ENCODE measurements at places on chromosomes 2 and 18. TPM values are rescaled to one million over a fixed set of nuclear protein-coding genes. Genes with fewer than 3 reads are reported as not detected.

GRCh38 chr18:59617468-59617932, 79.7 kb downstream of the CCBE1 start:
- DNase-seq = no peak

Gene CEP76
- total RNA-seq = 27.4 TPM

Gene ERFE
- total RNA-seq = 25.3 TPM

DNA sequence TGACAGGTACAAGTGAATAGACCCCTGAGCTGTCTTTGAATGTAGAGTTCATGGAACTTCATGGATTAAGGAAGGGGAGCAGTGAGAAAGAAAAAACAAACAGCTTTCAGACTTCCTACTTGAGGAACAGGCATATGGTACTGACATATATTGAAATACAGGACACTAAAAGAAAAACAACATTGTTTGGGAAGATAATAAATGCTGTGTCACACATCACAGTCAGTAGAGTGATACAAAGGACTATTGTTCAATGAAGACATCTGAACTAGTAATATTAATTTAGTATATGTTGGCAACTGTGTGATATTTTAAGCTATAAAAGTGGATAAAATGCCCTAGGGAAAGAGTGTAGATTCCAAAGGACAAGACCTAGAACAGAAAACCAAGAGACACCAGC, 3.3 kb downstream of the DSC2 start:
- DNase-seq = no peak

DNA sequence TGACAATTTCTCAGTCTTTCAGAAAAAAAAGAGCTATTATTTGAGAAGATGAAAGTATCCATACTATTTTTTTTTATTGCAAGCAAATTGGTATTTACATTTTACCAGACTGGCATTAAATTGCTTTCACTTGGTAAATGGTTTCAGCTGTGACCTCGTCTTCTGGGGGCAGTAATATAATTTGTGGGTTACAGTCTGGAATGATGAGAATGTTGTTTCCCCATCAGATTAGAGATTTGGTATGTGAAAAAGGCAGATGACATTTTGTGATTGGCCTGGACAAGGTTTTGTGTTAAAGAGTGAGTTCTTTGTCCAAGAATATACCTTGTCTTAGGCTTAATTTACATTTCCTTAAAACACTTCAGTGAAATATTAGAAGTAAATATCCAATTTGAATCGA, 390.1 kb upstream of the ST6GAL2 start:
- no peak for DNase-seq

- DNase-seq = no peak
Measured at GRCh38 chr2:167928434-167928833, 319.0 kb downstream of the STK39 start.

- DNase-seq = no peak
Measured at GRCh38 chr2:104487366-104487765, 366.5 kb upstream of the POU3F3 start.

Gene SPHKAP
- not detected for total RNA-seq

Measured in A172 (cell line).